ENCODE measurements at places on chromosomes 11 and 22. TPM values are rescaled to one million over a fixed set of nuclear protein-coding genes. Genes with fewer than 3 reads are reported as not detected.
A peak's percentile ranks its signal among the peaks of the same experiment; 100 is the strongest.

DNA sequence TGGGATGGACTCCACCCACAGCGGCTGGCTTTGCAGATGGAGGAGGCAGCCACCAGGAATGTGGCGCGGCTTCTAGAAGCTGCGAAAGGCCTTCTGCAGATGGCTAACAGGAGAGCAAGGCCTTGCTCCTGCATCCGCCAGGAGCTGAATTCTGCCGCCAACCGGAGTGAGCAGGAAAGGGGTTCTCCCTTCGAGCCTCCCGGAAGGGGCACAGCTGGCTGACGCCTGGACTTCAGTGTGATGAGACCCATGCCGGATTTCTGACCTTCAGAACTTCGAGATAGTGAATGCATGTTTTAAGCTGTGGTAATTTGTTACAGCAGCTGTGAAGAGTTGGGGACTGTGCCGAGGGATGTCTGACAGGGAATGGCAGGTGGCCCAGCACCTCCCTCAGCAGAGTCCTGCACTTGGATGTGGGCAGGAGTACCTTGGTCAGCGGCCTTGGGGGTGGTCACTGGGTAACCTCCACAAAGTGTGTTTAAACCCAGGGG lies 7.7 kb downstream of the TBC1D22A start:
- H3K4me3 ChIP-seq = no peak overlapping the region
- no peaks in the 10 kb centered on the region for H3K36me3 ChIP-seq
- no peaks in the 10 kb centered on the region for H3K27me3 ChIP-seq
- DNase-seq = no peak

DNA sequence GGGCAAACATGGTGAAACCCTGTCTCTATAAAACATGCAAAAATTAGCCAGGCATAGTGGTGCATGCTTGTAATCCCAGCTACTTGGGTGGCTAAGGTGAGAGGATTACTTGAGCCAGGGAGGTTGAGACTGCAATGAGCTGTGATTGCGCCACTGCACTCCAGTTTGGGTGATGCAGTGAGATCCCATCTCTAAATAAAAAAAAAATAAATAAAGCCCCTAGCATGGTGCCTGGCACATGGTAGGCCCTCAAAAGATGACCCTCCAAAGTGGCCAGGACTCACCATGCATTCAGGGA lies 74.6 kb downstream of the PTPRJ start:
- H3K4me1 ChIP-seq = peaks cover 74% of the 10 kb centered on the region
- no peak overlapping the region for H3K4me3 ChIP-seq
- peak overlapping the region; percentile 90 for H3K27ac ChIP-seq
- H3K27me3 ChIP-seq = no peaks in the 10 kb centered on the region
- no peak for DNase-seq

DNA sequence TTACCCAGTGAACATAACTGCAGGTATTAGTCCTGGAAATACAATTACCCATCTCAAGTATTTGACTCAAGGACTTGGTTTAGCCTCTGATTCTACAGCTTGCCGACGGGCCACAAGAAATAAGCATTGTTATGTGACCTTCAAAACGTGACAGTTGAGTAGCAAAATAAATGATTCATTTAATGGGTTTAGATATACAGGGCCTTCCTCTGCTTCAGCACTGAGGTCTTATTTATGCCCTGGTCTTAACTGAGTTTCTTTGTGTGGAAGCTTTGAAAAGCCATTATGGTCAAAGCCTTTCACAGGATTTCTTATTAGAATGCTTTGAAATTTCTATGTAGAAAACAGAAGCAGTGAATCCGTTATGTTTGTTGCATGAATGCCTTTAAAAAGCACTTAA lies 899.2 kb upstream of the API5 start:
- H3K27ac ChIP-seq = no peak overlapping the region
- no peak overlapping the region for H3K4me3 ChIP-seq
- no peaks in the 10 kb centered on the region for H3K27me3 ChIP-seq
- no peaks in the 10 kb centered on the region for H3K4me1 ChIP-seq
- H3K36me3 ChIP-seq = no peaks in the 10 kb centered on the region

GRCh38 chr22:49620666-49621065 lies 207.0 kb downstream of the BRD1 start:
- no peak for DNase-seq
- H3K4me1 ChIP-seq = no peaks in the 10 kb centered on the region
- no peaks in the 10 kb centered on the region for H3K36me3 ChIP-seq
- H3K4me3 ChIP-seq = no peak overlapping the region

DNA sequence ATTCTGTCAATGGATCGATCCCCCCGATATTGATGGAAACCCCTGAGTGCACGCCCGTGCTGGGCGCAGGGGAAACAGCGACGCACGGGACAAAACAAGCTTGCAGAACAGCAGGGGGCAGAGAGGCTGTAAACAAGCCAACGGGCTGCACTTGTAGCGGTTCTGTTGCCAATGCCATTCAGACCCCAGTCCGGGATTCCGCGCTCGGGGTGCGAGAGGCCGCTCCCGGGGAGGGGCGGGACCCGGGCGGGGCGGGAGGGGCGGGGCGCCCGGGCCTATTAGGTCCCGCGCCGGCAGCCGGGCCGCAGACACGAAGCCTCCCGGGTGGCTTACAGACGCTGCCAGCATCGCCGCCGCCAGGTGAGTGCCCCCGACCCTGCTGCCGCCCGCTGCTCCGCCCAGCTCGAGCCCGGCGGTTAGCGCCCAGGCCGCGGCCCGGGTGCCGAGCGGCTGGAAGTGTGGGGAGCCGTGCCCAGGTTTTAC lies at the start of gene BIK:
BIK (plus strand) TSS at position 307 of the 483 bp plus-strand sequence. CDS start 13,273 bp downstream, outside the sequence.
- peaks cover 23% of the 10 kb centered on the region for H3K4me1 ChIP-seq
- peak within 1 kb of the TSS; percentile 81 for H3K27ac ChIP-seq
- H3K4me3 ChIP-seq = peak within 1 kb of the TSS; percentile 66
- H3K27me3 ChIP-seq = peaks cover 16% of the 10 kb centered on the region
- no peaks in the 10 kb centered on the region for H3K36me3 ChIP-seq

The MS4A3 gene
- 2.4 TPM for total RNA-seq

The NPAS4 gene
- total RNA-seq = not detected

The FAM227A gene
- under 0.01 TPM for total RNA-seq

The DLG2 gene
- 4.3 TPM for total RNA-seq
